ENCODE measurements at places on chromosomes 16 and 17.

DNA sequence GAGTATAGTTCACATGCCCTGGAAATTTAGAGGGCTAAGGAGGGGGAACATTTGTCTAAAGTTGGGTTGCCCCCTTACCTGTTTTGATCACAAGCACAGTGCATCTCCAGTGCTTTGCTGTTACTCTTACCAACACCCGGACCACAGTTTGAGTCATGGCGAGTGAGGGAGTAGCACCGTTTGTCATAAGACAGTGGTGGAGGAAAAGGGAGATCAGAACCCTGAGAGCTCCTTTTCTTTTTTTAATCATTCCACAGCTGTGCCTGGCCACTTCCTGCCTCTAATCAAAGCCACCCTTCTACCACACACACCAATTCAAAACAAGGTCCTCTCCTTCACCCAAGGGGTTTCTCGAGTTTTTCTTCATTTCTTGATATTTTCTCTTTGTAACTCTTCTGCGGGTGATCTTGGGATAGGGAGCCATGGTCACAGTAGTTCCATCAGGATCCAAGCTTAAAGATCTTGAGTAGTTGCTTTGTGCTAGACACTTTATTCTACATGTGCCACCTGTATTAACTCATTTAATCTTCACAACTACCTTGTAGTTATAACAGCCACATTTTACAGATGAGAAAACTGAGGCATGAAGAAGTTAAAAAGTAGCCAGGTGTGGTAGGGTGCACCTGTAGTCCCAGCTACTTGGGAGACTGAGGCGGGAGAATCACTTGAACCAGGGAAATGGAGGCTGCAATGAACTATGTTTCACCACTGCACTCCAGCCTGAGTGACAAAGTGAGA, 5.0 kb upstream of the MYL4 start:
- DNase-seq = no peak

GRCh38 chr16:87246269-87247065, 70.7 kb downstream of the C16orf95 start:
- DNase-seq = no peak

DNA sequence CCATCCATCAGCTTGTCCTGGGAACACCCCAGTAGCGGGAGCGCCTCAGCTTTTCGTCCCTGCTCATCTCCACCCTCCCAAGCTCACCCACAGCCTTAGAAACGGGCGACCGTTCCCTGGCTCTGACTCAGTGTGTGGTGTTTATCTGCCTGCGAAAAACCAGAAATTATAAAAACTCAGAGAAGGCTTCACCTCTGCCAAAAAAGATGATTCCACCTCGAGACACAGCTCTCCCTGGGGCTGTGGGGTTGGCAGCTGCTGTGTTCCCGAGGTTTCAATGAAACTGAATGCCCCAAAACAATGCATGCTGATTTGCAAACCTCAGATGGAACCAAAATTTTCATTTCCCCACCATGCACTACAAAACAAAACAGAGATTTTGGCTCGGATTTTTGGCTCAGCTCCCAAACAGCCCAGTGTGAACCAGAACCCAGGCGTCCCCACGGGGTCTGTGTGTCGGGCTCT, 62.4 kb upstream of the MED9 start:
- no peak for DNase-seq

GRCh38 chr16:15539197-15539596, 103.8 kb downstream of the MARF1 start:
- peak; percentile 64 for DNase-seq

GRCh38 chr17:56793531-56793930, 40.2 kb downstream of the C17orf67 start:
- no peak for DNase-seq

- no peak for DNase-seq
Measured at GRCh38 chr17:55354941-55355340, 66.7 kb downstream of the MMD start.

- DNase-seq = peak; percentile 73
Measured at GRCh38 chr17:36533935-36534839, 481 bp downstream of the MYO19 start.

DNA sequence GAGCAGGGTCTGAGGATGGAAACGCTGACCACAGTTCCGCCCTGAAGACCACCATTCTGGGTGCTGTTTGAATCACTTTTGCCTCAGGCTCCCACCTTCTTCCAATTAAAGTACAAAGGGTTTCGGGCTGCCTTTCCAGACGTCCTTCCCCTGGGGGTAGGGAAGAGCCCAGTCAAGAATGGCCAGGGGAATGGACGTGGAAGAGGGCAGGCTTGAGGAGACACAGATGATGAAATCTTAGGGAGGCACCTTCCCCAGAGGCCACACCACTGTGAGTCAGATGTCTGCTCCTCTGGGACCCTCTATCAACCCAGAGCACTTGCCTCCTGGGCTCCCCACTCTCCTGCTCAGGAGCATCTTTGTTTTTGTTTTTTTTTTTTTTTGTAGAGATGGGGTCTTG, 27.5 kb upstream of the MTSS2 start:
- DNase-seq = no peak

- no peak for DNase-seq
Measured at GRCh38 chr17:81287152-81287551, 8.0 kb downstream of the SLC38A10 start.

DNA sequence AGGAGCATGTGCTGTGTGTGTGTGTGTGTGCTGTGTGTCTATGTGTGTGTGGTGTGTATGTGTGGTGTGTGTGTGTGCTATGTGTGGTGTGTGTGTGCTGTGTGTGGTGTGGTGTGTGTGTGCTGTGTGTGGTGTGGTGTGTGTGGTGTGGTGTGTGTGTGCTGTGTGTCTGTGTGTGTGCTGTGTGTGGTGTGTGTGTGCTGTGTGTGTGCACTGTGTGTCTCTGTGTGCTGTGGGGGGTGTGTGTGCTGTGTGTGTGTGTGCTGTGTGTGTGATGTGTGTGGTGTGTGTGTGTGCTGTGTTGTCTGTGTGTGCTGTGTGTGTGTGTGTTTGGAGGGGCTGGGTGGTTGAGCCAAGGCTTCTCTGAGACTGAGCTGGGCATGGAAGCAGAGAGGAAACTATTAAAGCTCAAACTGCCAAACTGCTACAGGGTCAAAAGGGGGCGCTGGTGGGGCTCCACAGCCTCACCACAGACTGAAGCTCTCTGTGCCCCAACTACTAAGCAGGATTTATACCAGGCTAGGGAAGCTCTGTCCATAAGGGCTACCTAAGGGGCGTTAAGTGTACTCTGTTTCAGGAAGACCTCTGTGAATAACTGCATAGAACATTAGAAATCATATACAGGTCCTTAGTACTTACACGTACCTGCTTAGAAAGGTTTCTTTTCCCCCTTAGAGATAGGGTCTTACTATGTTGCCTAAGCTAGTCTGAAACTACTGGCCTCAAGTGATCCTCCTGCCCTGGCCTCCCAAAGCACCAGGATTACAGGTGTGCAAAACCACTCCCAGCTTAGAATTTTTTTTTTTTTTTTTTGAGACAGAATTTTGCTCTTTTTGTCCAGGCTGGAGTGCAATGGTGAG, 27.8 kb upstream of the GHDC start:
- peak; percentile 37 for DNase-seq

GRCh38 chr16:70678121-70678897, 7.5 kb downstream of the MTSS2 start:
- DNase-seq = no peak

GRCh38 chr16:53605356-53605755, 98.3 kb downstream of the RPGRIP1L start:
- DNase-seq = no peak

- DNase-seq = no peak
Measured at GRCh38 chr17:39706921-39707337, 7.1 kb downstream of the ERBB2 start.

DNA sequence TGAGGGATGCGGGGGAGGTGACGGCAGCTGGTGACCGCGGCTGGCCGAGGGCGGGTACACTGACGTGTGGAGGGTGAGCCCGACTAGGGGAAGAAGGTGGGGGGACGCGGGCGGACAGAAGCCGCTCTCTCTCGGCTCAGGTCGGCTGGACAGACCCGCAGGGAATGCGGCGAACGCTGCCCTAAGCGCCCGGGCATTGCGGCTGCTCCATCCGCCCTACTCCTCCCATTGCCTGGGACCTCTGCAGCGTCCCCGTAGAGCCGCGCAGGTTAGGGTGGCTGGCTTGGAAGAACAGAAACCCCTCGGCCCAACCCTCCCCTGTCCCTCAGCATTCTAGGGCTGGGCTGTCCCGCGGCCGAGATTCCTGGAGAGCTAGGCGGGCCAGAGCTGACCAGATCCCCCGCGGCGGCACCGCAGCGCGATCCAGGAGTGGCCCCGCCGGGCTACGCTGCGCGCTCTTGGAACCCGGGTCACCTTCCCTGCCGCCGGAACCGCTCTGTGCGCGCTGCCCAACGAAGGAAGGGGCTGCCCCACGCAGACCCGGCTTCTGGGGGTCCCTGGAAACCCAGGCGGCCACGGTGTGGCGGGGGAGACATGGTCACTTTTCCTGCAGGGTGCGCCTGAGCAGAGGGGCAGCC, 3.0 kb downstream of the DLX4 start:
- DNase-seq = no peak

GRCh38 chr16:82709987-82710386, 83.2 kb downstream of the CDH13 start:
- no peak for DNase-seq

- DNase-seq = peak; percentile 85
Measured at GRCh38 chr16:20023190-20023589, 50.5 kb downstream of the GPR139 start.

- DNase-seq = no peak
Measured at GRCh38 chr17:74998783-74999182, 11.4 kb downstream of the CDR2L start.

DNA sequence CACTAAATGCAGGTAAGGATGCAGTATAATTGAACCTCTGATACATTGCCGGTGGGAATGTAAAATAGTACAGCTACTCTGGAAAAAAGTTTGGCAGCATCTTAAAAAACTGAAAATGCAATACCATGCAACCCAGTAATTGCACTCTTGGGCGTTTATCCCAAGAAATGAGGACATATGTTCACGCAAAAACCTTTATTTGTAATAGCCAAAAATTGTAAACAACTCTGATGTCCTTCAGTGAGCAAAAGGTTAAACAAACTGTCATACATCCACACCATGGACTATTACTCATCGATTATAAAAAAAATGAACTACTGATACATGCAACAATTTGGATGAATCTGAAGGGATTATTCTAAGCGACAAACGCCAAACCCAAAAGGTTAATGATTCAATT, 16.9 kb downstream of the SYNRG start:
- DNase-seq = no peak

DNA sequence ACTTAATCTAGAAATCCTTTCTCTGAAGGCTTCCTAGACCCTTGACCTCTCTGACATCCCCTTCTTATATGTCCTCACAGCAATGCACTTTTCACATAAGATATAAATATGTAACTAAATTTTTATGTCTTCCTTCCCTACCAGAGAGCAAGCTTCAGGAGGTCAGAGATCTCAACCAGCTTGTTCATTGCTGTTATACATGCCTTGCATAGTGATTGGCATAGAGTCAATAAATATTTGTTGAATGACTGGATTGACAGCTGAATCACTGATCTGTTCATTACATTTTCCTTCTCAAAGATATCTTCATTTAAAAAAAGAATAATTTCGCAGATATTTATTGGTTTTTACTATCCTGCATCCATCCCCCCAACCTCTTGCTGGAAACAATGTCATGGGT, 29.5 kb downstream of the HYDIN start:
- no peak for DNase-seq

DNA sequence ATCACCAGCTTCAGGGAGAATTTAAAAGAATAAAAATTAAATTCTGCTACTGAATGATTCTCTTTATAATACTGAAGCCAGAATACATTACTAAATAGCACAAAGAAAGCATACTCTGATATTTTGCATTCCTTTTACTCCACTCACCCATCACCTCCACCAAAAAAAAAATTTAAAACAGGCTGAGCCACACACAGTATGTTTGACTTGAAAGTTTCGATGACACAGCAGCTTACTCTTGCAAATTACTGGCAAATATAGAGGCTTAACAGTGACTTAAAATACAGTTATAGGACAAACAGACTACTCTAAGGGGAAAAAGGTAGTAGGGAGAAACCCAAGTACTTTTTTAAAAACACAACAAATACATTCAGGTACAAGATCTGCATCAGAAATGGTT, 39.2 kb downstream of the GPATCH8 start:
- no peak for DNase-seq

DNA sequence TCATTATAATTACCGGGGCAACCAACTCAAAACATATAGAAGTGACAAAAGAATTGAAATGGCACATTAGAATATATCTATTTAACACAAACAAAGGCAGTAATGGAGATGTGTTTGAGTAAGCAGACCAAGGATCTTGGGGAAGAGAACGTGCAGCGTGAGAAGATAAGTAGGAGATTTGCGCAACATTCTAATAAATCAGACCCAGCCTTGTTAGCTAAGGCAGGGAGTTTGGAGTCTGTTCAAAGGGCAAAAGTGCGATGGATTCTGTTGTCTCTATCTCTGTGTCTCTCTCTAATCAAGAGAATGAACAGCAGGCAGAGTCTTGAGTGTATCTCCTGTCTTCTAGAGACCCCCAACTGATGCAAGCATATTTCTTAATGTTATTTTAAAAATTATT, 55.0 kb upstream of the FA2H start:
- no peak for DNase-seq

DNA sequence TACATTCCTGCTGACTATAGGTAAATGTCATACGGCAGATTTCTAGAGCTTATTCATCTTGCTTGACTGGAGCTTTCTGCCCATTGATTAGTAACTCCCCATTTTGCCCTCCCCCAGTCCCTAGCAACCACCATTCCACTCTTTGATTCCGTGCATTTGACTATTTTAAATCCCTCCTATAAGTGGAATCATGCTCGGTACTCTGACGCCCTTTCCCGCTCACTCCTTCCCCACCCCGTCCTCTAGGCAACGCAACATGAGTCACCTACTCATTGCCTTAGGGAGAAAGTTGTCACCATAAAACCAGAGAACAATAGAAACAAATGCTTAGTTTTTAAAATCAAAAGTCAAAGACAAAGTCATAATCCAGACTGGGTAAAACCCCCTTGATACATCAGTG, 45.5 kb upstream of the RBBP6 start:
- DNase-seq = no peak

- DNase-seq = peak; percentile 96
Measured at GRCh38 chr17:28717578-28718332, at the start of gene RAB34. Gene RAB34, minus strand, starts transcription at chr17:28717868. Its CDS starts 602 bp downstream, at chr17:28717266.

- DNase-seq = peak; percentile 15
Measured at GRCh38 chr16:2004795-2005517, 4.7 kb downstream of the ZNF598 start.
